Hepatocyte (in vitro differentiated cells): ENCODE measurements at places on chromosomes 4 and X. TPM values are rescaled to one million over a fixed set of nuclear protein-coding genes. Genes with fewer than 3 reads are reported as not detected.

NDP gene
- polyA plus RNA-seq: 12.2 and 12.5 TPM in 2 replicates

ARMCX4 gene
- 5.2 and 6.2 TPM in 2 replicates for polyA plus RNA-seq

DNA sequence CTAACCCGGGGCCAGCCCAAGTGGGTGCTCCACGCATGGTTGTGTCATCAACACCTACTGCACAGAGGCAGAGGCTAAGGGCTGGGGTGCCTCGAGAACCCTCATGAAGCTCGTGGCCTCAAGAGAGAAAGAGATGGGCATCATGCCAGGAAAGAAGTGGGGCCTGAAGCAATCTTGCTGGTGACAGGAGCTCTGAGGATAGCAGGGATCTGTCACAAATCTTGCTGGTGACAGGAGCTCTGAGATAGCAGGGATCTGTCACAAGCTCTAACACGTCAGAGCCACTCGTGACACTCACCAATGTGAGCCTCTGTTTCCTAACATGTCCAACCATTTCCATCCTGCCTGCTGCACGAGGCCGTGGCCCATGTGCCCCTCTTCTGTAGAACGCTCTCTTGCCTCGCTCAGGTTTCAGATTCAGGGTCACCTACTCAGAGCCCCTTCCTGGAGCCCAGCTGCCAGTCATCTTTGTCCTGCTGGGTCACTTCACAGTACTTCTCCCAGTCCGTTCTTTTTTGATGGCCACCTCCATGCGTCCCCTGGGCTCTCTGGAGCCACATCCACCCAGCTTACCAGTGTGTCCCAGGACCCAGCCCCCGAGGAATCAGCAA is 21.1 kb downstream of the PNMA6E start:
- no peak for DNase-seq

DNA sequence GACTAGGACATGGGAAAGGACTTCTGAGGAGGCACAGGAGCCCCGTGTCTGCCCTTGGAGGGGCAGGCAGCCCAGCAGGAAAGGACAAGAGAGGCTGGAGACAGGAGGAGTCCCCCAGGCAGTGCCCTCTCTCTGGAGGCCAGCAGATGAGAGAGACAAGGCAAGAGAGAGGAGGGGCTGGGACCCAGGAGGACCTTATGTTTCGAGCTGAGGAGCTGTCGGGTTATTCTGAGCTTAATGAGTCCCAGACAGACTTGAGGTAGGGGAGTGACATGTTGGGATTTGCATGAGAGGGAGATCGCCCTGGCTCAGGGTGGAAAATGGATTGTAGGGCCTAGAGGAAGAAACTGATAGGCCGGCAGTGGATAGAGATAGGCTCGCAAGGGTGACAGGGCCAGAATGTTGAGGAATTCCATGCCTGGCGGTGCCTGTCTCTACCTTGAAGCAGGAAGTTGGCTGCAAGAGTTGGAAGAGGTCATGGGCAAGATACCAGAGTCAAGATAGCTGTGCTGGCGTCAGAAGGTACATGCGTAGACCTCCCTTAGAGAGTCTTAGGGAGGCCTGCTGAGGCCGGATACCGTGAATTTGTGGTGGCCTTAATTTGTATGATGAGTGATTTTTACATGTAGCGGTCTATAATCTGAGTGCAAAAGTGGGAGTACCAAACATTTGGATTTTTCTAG is 19.4 kb downstream of the STOX2 start:
- no peak for DNase-seq

- no peak for DNase-seq
These were observed 516.8 kb upstream of the FAM241A start for GRCh38 chr4:111628437-111628836.

- no peak for DNase-seq
These were observed 44.5 kb downstream of the MGST2 start for GRCh38 chr4:139710073-139710472.

DNA sequence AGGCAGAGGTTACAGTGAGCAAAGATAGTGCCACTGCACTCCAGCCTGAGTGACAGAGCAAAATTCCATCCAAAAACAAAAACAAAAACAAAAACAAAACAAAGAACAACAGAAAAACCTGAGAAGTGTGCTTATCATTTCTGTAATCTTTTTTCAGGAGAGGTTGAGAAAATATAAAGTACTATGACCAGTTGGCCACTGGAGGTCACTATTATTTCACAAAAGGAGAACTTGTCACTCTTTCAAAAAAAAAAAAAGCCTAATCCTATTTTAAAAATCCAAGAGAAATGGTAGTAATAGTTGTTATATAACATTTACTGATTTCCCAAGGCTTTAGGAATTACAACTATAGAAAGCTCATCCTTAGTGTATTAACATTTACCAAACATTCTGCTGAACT is 24.9 kb upstream of the RNF150 start:
- peak; percentile 44 for DNase-seq

PTPN13 gene
- polyA plus RNA-seq: 12.6 and 13.8 TPM in 2 replicates

DNA sequence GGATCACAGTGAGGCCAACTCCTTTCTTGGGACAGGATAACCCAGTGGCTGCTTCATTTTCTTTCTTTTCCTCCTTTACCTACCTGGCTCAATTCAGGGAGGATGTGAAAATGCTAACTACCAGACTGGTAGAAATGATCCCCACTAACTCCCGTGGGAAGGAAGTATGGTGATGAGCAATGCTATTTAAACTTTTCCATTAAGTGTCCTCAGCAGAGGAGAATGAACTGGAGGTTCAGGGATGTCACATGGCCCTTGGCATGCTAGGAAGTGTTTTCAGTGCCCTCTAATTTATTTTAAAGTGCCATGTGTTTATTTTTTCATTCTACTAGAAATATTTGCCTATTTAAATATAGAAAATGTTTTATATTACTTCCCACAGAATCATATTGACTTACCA is 363.9 kb downstream of the PPP3CA start:
- no peak for DNase-seq

DNA sequence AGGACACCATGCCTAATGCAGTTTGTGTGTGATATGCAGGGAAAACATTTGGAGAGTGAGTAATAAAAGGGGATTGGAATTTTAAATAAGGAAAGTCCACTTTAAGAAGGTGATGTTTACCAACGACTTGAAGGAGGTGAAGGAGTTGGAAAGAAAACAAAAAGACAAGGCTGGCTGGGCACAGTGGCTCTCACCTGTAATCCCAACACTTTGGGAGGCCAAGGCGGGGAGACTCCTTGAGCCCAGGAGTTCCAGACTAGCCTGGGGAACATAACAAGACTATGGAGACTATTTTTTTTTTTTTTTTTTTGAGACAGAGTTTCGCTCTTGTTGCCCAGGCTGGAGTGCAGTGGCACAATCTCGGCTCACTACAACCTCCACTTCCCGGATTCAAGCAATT is 11.0 kb downstream of the NDUFB11 start:
- DNase-seq: no peak

MAGED4 gene
- polyA plus RNA-seq: 61.7 and 69.3 TPM in 2 replicates

STAP1 gene
- polyA plus RNA-seq: not detected in 2 replicates

GRCh38 chr4:73224886-73225285 is 33.7 kb downstream of the ANKRD17 start:
- DNase-seq: no peak

DNA sequence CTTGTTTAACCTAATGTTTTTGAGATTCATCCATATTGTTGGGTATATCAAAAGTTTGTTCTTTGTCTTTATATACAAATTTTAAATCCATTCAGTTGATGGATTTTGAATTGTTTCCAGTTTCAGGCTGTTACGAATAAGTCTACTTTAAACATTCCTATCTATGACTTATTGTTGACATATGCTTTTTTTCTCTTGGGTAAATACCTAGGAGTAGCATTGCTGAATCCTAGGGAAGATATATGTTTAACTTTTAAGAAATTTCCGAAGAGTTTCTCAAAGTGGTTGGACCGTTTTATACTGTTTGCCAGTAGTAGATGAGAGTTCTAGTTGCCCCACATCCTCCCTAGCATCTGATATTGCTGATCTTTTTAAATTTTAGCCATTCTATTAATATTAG is 60.9 kb upstream of the IL13RA1 start:
- DNase-seq: no peak

DNA sequence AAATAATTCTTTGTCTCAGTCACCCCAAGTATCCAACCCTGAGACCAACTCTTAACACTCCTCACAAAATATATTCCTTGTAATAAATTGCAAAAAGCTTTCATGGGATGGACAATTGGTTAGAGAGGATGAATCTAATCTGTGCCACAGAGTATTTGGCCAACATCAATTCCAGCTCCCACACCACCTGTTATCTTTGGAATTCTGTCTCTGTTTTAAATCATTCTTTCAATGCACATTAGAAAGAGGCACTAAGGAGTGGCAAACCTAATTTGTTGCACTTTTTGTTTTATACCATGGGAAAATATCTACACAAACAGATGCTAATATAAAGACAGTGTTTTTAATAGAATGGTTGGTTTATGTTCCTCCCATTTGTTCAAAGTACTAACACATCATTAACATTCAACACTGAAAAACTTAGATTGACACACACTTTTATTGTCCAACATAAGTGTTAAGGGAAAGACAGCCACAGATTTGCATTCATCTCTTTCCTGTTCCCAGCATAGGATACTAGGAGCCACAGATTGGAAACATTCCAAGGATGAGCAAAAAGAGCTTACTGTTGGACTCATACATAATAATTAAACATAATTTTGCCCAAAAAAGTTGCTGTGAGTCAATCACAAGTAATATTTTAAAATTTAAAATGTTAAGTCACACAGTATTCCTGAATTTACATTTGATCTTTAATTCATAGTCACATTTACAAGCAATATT is 116.4 kb downstream of the PPA2 start:
- DNase-seq: no peak

DNA sequence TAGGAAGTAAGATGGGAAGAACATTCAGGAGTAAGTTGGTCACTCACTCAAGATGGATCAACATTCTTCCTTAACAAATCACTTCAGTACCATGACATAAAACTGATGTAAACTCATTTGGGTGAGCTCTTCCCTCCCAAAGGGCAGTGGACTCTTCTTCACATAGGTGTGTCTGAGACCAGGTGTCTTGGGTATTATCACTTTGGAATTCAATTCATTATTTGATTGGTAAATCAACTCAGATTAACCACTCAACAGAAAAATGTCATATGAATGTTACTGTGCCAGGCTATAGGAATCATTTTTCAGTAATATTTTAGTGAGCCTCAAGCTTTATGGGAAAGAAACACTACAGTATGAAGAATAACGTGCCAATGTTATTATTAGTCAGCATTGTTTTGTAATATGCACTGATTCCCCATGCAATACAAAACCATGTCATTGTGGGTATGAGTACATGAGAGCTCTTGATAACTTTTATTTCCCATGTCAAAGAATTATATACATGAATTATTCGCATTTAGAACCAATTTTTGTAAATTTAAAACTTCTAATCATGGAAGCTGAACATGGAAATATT is 58.6 kb upstream of the ETNPPL start:
- DNase-seq: no peak

GRCh38 chrX:37846141-37846540 is 1.2 kb downstream of the DYNLT3 start:
- no peak for DNase-seq

- no peak for DNase-seq
These were observed 400.1 kb downstream of the FAT4 start for GRCh38 chr4:125714845-125715244.

SOWAHB gene
- polyA plus RNA-seq: 5.7 and 8.7 TPM in 2 replicates

- no peak for DNase-seq
These were observed 104.4 kb downstream of the ASMT start for GRCh38 chrX:1719270-1719669.

ARSJ gene
- polyA plus RNA-seq: 7.6 and 11.3 TPM in 2 replicates

DNA sequence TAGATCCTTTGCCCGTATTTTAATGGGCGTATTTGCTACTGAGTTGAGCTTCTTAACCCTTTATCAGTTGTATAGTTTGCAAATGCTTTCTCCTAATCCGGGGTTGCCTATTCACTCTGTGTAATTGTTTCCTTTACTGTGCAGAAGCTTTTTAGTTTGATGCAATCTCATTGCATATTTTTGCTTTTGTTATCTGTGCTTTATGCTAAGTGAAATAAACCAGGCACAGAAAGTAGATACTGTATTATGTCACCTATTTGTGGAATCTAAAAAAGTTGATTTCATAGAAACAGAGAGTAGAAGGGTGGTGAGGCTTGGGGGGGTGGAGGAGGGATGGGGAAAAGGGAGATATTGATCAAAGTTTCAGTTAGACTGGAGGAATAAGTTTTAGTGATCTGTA is 17.7 kb downstream of the OGT start:
- DNase-seq: no peak

DNA sequence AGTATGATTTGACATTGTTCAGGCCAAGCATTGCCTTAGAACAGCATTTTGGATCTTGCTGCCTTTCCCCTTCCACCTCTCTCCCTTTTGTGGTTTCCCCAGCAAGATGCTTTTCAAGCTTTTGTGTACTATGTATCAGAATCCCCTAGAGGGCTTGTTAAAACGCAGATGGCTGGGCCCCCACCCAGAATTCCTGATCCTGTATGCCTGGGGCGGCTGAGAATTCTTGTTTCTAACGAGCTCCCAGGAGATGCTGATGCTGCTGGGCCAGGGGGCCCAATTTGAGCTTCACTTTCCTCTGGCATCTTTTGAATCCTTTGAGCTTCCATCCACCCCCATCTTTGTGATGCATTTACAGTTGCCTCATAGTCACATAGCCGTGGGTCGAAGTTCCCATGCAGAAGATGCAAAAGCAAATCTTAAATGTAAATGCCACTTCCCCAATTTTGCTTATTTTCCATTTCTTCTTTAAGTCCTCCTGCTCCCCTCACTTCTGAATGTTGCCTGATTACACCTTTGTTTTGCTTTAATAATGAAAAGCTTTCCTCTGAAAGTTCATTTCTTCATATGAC is 18.5 kb downstream of the HCCS start:
- DNase-seq: no peak

- DNase-seq: no peak
These were observed 119.3 kb downstream of the CRLF2 start for GRCh38 chrX:1093121-1093520.

- DNase-seq: no peak
These were observed 9.7 kb upstream of the IGSF1 start for GRCh38 chrX:131298846-131299245.

GRCh38 chr4:22427675-22428074 is 88.2 kb downstream of the ADGRA3 start:
- no peak for DNase-seq

- no peak for DNase-seq
These were observed 548 bp downstream of the TMEM164 start for GRCh38 chrX:110003167-110004156.

DNA sequence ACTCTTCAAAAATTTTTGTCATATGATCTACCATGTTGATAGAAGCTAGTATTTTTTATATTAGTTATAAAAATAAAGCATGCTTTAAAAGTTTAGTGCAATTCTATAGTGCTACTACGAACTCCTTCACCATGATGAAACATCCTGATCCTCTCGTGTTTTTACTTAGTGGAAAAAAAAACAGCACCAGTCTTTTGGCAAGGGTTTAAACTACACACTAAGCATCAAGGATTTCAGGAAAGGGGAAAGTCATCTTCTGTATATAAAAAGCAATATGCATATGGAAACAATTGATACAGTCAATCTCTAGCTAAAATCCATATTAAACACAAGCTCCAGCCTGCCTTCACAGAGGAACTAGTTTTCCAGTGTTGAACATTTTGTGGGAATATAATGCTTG is 18.7 kb downstream of the CHM start:
- no peak for DNase-seq

DNA sequence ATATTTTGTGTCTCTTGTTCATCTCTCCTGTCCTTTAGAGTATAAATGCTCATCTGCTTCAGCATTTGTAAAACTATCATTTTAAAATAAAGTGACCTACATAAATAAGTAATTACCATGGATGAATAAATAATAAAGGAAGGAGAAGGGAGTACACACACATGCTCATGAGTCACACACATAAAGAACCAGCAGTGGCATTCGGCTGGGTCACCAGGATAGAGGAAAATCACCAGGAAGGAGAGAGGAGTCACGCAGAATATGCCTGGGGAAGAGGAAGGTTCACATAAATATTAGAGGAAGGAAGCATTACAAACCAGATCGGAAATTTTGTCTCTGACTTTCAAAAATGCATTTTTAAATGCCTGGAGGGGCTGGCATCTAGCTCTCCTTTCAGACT is 38.5 kb upstream of the MED14 start:
- no peak for DNase-seq
